ENCODE measurements at places on chromosomes 11 and 22.

DNA sequence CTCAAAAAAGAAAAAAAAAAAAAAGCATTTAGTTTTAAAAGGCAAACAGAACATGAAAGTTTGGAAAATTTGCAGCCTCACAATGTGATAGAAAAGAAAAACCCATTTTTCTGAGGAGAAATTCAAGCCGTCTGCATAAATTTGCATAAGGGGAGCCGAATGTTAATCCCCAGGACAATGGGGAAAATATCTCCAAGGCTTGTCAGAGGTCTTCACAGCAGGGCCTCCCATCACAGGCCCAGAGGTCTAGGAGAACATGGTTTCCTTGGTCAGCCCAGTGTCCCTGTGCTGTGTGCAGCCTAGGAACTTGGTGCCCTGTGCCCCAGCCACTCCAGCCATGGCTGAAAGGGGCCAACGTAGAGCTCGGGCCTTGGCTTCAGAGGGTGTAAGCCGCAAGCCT lies 109.1 kb downstream of the TRIM44 start:
- DNase-seq: no peak

GRCh38 chr11:48154151-48154550 lies 62.5 kb upstream of the OR4B1 start:
- no peak for DNase-seq

- DNase-seq: peak; percentile 48
These were observed 7.3 kb downstream of the KCNJ1 start for GRCh38 chr11:128859563-128860441.

- DNase-seq: no peak
These were observed 7.3 kb upstream of the ADAMTS8 start for GRCh38 chr11:130435671-130436070.

GRCh38 chr22:50665212-50665611 lies 7.4 kb upstream of the SHANK3 start:
- no peak for DNase-seq

DNA sequence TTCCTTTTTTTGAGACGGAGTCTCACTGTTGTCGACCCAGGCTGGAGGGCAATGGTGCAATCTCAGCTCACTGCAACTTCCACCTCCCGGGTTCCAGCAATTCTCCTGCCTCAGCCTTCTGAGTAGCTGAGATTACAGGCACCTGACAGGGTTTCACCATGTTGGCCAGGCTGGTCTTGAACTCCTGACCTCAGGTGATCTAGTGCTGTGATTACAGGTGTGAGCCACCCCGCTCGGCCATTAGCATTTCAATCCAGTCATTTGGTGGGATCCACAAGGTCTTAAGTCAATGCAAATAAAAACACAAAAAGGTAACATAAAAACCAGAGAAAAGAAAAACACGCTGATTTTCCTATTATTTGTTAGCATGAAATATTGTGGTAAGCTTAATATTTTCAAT lies 1227.2 kb upstream of the TENM4 start:
- DNase-seq: no peak

- no peak for DNase-seq
These were observed 86.1 kb downstream of the ARHGAP8 start for GRCh38 chr22:44838316-44839016.

- no peak for DNase-seq
These were observed 5.1 kb downstream of the FBLN1 start for GRCh38 chr22:45507798-45508197.

DNA sequence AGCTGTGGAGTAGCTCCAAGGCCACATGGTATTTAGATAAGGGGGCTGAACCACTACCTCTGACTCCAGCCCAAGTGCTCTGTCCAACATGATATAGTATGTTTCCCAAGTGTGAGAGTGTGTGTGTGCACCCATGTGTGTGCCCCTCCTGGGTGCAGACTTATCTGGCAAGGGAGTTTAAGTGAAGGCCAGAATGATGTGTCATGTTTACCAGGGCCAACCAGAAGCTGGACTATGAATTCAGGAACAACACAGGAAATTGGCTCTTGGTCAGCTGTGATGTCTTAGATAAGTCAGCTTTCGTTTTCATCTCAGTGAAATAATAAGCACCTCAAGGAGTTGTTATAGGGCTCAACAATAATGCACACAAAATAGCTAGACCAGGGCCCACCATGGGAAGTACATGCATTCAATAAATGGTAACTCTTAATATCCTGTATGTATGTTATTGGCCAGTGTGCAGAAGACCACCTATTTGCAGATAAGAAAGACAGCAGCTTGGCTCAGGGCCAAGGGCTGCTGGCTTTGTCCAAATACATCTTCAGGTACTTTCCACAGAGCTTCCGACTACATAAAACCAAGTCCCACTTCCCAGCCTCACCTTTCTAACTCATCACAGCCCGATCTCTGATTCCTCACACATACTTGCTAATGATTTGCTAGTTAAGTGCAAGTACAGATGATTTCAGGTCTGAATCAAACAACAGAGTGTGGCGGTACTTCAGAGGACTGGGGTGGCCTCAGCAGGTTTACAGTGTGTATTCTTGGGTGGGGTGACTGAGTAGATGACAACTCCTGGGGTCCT lies 120.9 kb downstream of the ME3 start:
- no peak for DNase-seq

GRCh38 chr11:120197251-120197891 lies 13.5 kb upstream of the OAF start:
- DNase-seq: no peak

- DNase-seq: no peak
These were observed 19.6 kb downstream of the MYRF start for GRCh38 chr11:61771985-61772455.

DNA sequence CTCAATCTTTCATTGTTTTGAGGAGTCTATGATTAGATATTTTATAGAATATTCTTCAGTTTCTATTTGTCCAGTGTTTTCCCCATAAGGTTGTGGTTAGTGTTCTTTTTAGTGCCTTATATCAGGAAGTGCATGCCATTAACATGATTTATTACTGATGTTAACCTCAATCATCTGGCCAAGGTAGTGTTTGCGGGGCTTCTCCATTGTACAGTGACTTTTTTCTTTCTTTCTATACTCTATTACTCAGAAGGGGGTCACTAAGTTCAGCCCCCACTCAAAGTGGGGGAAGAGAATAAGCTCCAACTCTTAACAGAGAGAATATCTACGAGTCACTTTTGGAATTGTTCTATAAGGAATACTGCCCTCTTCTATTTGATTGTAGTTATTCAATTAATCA lies 415.8 kb downstream of the DYNC2H1 start:
- DNase-seq: no peak

DNA sequence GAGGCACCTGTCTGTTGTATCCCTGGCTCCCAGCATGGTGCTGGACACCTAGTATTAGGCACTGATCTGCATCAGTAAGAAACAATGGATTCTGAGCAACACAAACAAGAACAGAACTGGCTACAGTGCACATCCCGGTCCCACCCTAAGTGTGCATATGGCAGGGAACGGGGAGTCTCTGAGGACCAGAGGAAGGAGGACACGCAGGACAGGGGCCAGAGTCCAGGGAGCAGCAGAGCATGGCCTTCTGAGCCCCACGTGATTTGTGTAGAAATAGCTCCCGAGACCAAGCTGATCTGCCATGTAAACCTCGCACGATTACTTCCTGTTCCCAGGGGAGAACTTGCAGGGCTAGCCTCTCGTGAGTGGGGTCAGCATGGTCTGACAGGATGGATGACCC lies 12.7 kb upstream of the SNX32 start:
- DNase-seq: peak; percentile 22

- DNase-seq: no peak
These were observed 303.0 kb downstream of the CADM1 start for GRCh38 chr11:115201111-115201792.

DNA sequence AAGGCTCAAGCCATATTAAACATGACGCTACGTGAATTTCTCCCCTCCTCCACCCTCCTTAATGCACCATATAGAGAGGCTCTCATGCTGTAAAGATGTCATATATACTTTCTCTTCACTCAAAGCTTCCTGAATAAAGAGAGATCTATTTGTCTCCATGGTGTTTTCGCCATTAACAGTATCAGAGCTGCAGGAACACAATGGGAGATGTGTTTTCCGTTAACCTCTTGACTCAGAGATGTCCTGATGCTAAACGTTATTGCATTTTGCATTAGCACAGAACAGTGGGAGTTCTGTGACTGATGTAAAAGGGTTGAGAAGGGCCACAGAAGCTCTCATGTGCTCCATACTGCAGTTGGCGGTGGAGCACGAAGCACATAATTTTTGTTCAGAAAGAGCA lies 25.7 kb upstream of the BLID start:
- DNase-seq: no peak

- DNase-seq: no peak
These were observed 59.3 kb downstream of the MORC2 start for GRCh38 chr22:30909306-30909705.

DNA sequence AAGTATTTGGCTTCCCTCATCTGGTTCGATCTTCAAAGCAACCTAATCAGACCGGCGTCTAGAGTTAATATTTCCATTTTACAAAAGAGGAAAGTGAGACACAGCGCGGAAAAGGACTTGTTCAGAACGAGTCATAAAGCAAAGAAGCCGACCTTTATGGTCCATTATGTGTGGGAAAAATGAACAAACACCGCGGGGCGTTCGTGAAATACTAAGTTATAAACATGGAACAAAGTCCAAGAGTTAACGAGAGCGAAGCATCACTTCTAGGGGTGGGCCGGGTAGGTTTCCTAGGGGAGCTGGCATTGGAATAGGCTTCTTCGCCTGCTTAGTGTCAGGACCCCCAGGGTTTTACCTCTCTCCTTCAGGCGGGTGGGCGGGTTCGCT lies 575 bp downstream of the DUSP18 start:
- no peak for DNase-seq

- DNase-seq: peak; percentile 7
These were observed 152.7 kb downstream of the ADAMTS15 start for GRCh38 chr11:130601141-130601540.

DNA sequence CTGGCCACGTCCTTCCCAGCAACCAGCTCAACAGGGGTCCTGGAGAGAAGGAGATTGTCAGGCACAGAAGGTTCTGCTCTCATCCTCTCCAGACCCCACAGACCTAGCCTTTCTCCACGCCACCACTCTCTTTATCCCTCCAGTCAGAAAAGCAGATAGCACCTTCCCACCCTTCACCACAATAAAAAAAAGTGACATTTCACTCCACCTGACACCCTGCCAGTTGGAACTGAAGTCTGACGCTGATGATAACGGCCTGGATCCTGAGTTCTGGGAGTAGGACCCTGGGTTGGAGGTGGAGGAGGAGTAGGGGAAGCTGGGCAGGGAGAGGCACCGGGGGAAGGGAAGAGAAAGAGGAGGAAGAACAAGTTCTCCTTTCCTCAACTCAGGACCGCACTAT lies 127.5 kb upstream of the ANO1 start:
- DNase-seq: no peak

DNA sequence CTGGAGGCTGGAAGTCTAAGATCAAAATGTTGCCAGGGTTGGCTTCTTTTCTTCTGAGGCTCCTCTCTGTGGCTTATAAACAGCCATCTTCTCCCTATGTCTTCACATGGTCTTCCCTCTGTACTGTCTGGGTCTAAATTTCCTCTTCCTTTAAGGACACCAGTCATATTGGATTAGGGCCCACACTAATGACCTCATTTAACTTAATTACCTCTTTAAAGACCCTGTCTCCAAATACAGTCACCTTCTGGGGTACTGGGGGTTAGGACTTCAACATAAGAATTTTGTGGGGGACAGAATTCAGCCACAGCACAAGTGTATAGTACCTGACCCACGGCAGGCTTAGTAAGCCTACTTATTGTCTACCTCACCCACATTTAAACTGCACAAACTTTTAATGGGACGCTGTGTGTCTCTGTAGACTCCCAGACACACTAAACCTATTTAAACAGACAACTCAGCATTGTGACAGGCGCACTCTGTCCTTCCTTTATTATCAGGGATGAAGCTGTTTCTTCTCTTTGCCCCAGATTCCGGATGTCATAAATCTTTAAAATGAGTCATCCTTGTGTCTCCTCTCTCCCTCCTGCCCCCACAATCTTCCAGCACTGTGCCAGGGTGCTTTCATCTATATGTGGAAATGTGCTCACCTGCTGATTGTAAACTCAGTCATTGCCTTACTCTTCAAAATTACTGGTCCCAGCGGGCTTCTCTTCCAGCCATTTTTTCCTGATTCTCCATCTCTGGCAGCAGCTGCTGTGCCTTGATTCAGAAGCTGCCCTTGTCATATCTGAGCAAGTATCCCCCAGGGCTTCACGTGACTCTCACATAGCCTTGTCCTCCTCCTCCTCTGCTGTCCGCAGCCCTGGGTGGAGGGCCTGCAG lies 5.4 kb upstream of the MAPK8IP1 start:
- no peak for DNase-seq

DNA sequence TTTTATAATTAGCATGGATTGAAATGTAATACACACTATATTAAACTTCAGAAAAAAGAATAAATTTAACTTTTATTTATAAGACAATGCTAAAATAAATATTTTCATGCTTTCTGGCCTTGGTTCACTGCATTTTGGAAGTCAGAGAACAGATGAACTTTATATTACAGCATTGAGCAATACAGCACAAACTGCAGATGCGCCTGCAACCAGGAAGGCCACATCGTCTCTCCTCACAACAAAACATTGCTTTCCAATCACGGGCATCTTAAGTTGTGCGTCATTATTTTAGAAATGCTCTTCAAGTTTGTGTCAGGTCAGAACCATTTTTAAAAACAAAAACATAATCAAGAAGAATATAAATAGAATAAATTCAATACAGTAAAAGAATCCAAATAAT lies 89.3 kb upstream of the CEP126 start:
- DNase-seq: no peak

GRCh38 chr11:126257764-126258163 lies 10.9 kb downstream of the SRPRA start:
- no peak for DNase-seq

- no peak for DNase-seq
These were observed 99.8 kb downstream of the MYO18B start for GRCh38 chr22:25841775-25842174.

- DNase-seq: peak; percentile 92
These were observed 19.9 kb downstream of the PACSIN2 start for GRCh38 chr22:42994917-42995562.

- DNase-seq: no peak
These were observed 7.3 kb downstream of the PACSIN2 start for GRCh38 chr22:43007519-43008102.

DNA sequence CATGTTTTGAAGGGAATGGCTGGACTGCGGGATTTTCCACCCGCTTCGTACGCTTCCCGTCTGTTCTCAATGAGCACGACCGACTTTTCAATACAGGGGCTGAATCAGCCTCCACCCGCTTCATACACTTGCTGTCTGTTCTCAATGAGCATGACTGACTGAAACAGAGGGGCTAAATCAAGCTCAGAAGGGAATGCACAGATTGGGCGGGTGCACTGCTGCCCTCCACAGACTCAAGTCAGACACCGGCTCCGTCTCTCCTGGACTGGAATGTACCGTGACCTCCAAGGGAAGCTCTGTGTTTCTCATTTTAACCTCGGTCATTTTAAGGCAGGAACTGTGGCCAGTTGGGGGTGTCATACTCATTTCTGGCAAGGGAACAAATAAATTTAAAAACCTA lies 48.5 kb downstream of the BRD1 start:
- no peak for DNase-seq

- DNase-seq: peak; percentile 30
These were observed 37.3 kb upstream of the RBFOX2 start for GRCh38 chr22:36065775-36066544.

Measured in CD14-positive monocyte (primary cell).